ENCODE measurements at places on chromosomes 2 and 18.

- DNase-seq = no peak
Observed at GRCh38 chr2:205034034-205034433, 488.8 kb downstream of the PARD3B start.

- DNase-seq = no peak
Observed at GRCh38 chr2:241724975-241725870, 9.2 kb upstream of the D2HGDH start.

GRCh38 chr2:172558372-172558771, 2.5 kb downstream of the PDK1 start:
- DNase-seq = no peak

GRCh38 chr18:24095976-24096375, 42.9 kb upstream of the CABYR start:
- DNase-seq = no peak

GRCh38 chr2:48105848-48106247, 199.6 kb upstream of the FBXO11 start:
- no peak for DNase-seq

- DNase-seq = no peak
Observed at GRCh38 chr2:221063568-221063967, 508.5 kb downstream of the EPHA4 start.

DNA sequence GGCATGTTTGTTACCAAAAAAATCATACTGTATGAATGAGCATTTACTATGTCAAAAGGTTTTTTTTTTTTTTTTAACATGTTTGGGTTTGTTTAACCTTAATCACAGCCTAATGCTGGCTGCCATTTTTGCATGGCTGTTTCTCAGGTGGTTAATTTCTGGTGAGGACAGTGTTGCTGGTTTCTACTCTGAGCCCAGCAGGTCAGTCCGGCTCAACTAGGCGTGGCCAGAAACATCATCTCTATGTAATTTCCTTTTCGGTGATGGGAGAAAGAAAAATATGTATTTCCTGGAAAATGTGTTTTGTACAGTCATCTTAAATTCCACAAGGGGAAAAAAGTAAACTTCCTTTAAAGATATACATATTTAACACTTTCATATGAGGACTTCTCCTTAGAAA, 24.9 kb upstream of the BZW1 start:
- no peak for DNase-seq

DNA sequence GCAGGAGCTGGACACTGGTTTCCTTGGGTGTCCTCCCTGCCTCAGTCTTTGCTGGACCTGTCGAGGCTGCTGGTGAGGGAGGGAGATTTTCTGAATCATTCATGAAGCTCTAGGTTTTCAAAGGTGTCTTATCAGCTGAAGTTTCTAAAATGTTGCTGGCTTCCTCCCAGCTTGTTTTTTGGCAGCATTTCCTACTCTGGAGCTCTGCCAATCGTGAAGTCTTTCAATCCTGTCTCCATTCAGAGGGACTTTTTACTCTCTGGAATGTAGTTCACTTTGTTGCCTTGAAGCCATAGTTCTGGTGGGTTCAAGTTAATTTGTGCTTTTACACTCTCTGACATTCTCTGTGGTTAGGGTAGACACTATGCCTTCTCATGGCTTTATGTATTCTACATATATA, 23.9 kb downstream of the SNTG2 start:
- DNase-seq = no peak

DNA sequence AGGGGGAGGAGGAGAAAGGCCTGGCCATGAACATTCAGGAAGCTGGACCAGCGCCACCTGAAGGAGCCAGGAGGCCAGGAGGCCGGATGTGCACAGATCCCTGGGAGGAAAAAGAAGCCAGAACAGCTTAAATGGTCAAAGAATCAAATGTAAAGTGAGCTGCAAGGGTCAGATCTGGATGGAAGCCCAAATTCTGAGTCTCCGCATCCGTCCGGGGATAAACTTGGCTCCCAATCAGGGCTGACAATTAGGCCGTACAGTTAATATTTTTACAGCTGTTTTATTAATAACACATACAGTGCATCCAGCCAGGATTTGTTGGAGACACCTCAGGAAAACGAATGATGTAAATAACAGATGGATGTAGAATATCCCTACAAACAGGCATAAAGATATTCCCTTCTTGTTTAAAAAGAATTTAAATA, 495.1 kb upstream of the TCF4 start:
- DNase-seq = no peak

DNA sequence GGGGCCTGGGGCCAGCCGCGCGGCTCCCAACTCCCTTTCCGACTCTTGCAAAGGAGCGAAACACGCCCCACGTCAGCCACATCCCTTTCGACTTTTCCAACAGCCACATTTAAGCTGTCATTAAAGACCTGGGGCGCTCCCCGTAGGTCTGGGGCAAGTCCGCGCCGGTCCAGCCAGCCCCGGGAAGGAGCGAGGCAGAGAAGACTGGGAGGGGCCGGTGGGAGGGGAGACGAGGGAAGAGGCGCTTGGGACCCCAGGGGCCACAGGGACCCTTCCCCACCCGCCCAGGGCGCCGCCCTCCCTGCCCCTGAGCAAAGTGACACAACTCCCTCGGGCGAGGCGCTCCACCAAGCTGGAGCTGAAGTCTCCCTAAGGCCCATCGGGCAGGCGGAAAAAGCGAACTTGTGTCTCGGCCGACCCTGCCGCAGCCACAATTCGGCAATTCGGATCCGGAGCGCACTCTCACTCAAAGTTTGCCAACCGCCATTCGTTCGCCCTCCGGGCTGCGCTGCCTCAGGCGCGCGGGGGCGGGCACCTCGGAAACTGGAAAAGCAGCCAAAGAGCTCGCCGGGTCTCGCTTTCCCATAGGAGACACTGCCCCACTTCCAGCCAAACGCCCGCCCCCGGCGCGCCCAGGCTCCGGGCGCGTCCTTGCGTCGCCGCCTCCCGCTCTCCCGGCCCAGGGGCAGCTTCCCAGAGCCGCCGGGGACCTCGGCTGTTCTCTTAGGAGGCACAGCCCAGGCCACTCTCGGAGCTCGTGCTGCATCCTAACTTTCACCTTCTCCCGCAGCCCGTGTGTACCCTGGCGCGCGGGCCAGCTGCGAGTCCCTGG, 1.1 kb upstream of the KCTD1 start:
- peak; percentile 56 for DNase-seq

GRCh38 chr18:48806551-48807261, 144.1 kb downstream of the SMAD7 start:
- DNase-seq = no peak

GRCh38 chr2:84017010-84017409, 442.1 kb downstream of the SUCLG1 start:
- no peak for DNase-seq

DNA sequence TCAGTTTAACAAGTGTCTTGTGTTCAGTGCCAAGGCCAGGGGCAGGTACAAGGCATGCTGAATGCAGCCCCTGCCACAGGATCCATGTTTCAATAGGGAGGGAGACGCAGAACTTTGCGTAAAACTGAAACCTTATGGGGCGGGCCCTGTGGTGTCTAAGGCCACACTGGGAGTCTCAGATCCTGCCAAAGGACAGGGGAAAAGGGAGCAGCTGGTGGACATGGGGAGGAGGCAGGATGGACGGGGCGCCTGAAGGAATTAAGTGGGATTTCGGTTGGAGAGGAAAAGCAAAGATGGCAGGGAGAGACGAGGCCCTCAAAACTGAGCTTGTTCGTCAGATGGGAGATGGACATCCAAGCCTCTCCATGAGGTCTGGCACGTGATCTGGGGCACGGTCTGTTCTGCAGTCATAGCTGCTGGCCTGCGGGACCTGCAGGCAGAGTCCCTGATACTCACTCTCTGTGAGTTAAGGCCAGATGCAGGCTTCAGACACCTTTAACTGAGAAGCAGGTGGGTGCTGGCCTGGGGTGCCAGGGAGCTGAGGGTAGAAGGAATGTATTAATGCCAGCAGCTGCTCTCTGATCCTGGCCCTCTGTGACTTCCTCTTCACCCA, 48.8 kb downstream of the TCF7L1 start:
- DNase-seq = no peak

GRCh38 chr2:40098786-40099470, 319.9 kb upstream of the THUMPD2 start:
- DNase-seq = no peak

Measured in common myeloid progenitor, CD34-positive (primary cell).